Esophagus squamous epithelium (tissue), 5 donors: ENCODE measurements at places on chromosomes 5 and 9. TPM values are rescaled to one million over a fixed set of nuclear protein-coding genes. Genes with fewer than 3 reads are reported as not detected.

GRCh38 chr9:85157772-85158171 is 488.2 kb downstream of the NTRK2 start:
- H3K4me1 ChIP-seq, result no peaks in the 10 kb centered on the region
- no peak for DNase-seq
- H3K27ac ChIP-seq, result no peak overlapping the region
- H3K27me3 ChIP-seq, result no peaks in the 10 kb centered on the region
- no peak overlapping the region for H3K4me3 ChIP-seq

GRCh38 chr9:79877943-79878602 is 306.3 kb downstream of the TLE4 start:
- H3K4me1 ChIP-seq, result no peaks in the 10 kb centered on the region
- H3K36me3 ChIP-seq, result no peaks in the 10 kb centered on the region
- no peak overlapping the region for H3K27ac ChIP-seq

DNA sequence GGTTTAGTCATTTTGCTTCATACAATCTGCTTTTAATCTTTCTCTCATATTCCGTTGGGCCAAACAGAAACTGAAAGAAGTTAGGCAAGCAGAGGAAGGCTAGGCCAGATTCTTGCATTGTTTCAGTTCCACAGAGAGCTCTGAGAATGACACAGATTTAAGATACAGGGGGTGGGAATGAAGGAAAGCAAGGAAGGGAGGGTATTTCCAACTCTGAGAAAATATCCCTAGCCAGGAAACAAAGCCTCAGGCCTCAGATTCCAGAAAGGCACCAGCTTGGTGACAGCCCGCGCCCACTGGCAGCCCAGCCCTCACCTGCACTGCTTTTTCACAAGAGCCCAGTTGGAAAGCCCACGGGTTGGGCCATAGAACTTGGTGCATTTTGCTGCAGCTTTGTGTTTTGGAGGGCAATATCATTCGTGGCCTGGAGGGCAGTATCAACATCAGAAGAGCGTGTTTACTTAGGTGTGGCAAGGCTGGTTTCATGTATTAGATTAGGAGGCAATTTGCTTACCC is 63.5 kb downstream of the ENC1 start:
- no peaks in the 10 kb centered on the region for H3K27me3 ChIP-seq
- H3K27ac ChIP-seq, result peak overlapping the region; percentile 41
- DNase-seq, result no peak
- H3K36me3 ChIP-seq, result no peaks in the 10 kb centered on the region
- peaks cover 6% of the 10 kb centered on the region for H3K4me1 ChIP-seq
- peak overlapping the region; percentile 42 for H3K4me3 ChIP-seq

- H3K27me3 ChIP-seq, result no peaks in the 10 kb centered on the region
- peaks cover 11% of the 10 kb centered on the region for H3K4me1 ChIP-seq
- no peak for DNase-seq
- no peaks in the 10 kb centered on the region for H3K36me3 ChIP-seq
- no peak overlapping the region for H3K27ac ChIP-seq
Observed at GRCh38 chr5:67030289-67031056, 166.1 kb downstream of the CD180 start.

Gene TRPM3
- total RNA-seq, result 0.26 TPM

- H3K36me3 ChIP-seq, result no peaks in the 10 kb centered on the region
- peaks cover 11% of the 10 kb centered on the region for H3K27me3 ChIP-seq
- H3K27ac ChIP-seq, result no peak overlapping the region
- no peak for DNase-seq
Observed at GRCh38 chr5:168707716-168708695, 128.8 kb upstream of the PANK3 start.

GRCh38 chr5:44637916-44638869 is 170.6 kb upstream of the MRPS30 start:
- no peaks in the 10 kb centered on the region for H3K36me3 ChIP-seq
- H3K4me3 ChIP-seq, result no peak overlapping the region
- no peak for DNase-seq
- no peaks in the 10 kb centered on the region for H3K27me3 ChIP-seq

DNA sequence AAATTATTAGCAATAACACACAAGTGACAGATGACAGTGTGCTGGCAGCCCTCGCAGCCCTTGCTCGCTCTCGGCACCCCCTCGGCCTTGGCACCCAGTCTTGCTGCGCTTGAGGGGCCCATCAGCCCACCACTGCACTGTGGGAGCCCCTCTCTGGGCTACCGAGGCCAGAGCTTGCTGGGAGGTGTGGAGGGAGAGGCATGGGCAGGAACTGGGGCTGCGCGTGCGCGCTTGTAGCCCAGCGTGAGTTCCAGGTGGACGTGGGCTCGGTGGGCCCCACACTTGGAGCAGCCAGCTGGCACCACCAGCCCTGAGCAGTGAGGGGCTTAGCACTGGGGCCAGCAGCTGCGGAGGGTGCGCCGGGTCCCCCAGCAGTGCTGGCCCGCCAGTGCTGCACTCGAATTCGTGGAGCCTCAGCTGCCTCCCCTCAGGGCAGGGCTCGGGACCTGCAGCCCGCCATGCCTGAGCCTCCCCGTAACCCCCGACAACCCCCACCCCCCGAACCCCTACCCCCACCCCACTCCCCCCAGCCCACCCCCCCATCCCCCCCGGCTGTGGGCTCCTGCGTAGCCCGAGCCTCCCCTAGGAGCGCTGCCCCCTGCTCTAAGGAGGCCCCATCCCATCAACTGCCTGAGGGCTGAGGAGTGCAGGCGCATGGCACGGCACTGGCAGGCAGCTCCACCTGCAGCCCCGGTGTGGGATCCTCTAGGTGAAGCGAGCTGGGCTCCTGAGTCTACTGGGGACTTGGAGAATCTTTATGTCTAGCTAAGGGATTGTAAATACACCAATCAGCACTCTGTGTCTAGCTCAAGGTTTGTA is 240.9 kb downstream of the TRIM36 start:
- no peaks in the 10 kb centered on the region for H3K27me3 ChIP-seq
- no peaks in the 10 kb centered on the region for H3K36me3 ChIP-seq
- no peaks in the 10 kb centered on the region for H3K4me1 ChIP-seq
- H3K4me3 ChIP-seq, result no peak overlapping the region
- DNase-seq, result no peak
- H3K27ac ChIP-seq, result no peak overlapping the region
